Cortex of kidney (tissue), 1 donor: ENCODE measurements at places on chromosomes 6 and 20.

DNA sequence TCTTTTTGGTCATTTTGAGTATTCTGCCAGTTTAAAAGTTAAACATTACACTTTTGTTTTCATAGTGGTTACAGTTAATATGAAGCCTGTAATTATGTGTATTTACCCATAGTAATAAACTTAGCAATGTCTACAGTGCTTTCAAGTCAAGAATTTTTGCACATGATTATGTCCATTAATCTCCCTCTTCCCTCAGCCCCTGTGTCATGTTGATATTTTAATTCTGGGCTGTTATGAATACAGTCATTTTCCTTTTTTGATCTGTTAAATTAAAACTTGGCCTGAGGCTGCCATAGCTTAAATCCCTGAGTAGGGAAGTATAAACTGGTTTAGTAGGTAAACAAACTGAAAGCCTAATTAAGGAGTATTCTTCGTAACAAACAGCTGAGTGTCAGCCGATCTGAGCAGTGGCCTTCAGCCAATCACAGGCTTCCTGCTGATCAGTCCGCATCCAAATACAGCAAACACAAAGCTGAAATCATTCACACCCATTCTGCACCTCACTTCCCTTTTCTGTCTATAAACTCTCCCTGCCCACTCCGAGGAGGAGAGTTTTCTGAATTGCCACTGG is 9.5 kb upstream of the SFT2D1 start:
- no peak for DNase-seq

DNA sequence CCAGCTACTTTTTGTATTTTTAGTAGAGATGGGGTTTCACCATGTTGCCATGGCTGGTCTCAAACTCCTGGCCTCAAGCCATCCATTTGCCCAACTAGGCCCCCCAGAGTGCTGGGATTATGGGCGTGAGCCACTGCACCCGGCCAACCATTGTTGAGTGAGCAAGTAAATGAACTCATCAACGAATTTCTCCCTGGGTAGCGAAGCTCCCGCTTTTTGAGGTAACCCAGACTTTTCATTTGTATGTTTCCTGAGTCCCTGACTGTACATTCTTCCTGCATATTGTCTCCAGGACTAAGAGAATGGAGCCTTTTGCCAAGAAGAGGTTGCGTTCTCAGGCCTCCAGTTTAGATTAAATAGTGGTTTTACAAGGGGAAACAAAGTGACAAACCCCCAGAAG is 36.4 kb downstream of the RIPOR3 start:
- DNase-seq, result no peak

- DNase-seq, result no peak
Observed at GRCh38 chr6:15770347-15771143, 107.7 kb upstream of the DTNBP1 start.

GRCh38 chr6:15575357-15576033 is 87.3 kb downstream of the DTNBP1 start:
- no peak for DNase-seq

DNA sequence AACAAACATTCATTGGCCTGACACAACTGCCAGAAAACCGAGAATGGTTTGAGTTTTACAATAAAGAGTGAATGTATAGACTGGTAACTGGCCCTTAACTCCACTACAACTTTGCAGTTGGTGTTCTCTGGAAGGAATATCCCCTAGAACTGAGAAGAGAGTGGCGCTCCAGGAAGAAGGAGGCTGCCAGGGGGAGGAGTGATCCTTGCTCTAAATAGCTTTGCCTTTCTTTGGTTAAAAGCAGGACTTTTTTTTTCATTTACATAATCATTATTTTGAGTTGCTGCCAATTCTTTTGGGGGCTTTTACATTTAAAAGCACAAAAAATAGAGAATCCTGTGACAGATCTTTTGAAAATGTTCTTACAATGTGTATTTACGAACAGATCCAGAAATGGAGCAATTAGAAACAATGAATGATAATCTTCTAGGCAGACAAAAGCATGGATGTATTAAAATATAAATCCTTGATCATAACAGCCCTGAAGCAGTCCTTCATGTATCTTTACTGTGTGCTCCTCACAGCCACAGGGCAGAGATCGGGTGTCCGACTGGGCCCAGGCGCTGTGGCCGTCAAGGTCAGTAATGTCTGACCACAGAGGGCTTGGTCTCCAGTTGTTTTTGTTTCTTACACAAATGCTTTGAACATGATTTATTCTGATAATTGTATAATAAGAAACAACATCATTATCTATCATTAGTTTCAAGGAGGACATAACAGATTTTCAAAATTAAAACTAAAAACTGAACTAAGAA is 612.2 kb downstream of the HDGFL1 start:
- DNase-seq, result no peak

GRCh38 chr6:15947436-15947835 is 181.4 kb upstream of the MYLIP start:
- no peak for DNase-seq

- no peak for DNase-seq
Observed at GRCh38 chr20:32271620-32272019, 5.8 kb upstream of the KIF3B start.

DNA sequence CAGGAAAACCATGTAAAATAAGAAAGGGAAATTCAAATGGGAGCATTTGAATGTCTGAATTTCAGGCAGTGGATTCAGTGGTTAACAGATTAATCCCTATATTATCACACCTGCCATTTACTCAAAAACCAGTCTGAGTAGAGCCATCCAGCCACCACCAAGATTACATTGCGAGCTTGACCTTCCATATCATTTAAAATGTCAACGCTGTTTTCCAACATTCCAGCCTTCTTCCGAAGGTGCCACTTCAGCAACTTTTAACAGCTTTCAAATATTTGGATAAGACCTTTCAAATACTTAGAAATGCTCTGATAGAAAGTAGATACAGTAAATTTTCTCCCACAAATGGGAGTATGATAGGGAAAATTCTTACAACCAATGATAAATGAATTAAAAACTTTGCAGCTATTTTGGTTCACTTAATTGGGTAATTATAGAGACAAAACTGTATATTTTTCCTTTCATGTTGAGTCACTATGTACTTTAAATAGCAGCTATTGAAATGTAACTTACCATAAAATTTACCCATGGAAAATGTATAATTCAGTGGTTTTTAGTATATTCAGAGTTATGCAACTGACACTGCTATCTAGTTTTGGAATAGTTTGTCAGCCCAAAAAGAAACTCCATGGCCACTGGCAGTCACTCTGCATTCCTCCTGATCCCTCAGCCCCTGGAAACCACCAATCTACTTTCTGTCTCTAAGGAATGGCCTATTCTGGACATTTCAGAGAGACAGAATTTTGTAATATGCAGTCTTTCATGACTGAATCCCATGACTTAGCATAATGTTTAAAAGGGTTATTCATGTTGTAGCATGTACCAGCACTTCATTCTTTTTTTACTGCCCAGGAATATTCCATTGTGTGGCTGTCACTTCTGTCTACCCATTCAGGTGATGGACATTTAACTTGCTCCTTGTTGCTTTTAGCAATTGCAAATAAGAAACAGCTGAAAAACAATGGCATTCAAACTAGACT is 21.5 kb downstream of the EZR start:
- no peak for DNase-seq

- no peak for DNase-seq
Observed at GRCh38 chr6:95574811-95575210, 2.5 kb upstream of the MANEA start.

DNA sequence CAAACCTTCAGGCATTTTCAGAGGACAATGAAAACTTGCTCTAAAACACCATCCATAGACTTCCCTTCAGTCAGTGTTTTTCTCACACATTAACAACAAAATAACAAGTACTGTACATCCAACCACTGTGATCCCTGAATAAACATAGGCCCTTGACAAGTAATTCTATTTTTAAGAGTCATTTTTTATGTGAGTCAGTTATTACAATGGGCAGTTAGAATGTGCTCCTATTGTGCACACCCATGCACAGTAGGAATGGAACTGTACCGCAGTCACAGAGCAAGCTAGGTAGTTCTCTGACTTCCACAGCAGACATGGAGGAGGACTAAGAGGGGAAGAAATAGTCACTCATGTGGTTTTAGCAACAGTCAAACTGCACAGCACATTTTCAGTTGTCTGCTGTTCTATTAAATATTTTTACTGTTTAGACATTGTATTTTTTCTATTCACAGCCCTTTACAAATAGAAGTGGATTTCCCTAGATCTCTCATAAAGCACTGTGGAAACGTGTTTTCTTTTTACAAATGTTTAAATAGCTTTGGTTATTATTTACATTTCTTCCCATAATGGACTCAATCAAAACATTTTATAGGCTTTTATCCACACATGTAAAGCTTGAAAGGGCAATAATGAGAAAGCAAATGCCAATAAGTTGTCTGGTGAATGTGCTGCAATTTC is 100.4 kb downstream of the JAG1 start:
- no peak for DNase-seq

DNA sequence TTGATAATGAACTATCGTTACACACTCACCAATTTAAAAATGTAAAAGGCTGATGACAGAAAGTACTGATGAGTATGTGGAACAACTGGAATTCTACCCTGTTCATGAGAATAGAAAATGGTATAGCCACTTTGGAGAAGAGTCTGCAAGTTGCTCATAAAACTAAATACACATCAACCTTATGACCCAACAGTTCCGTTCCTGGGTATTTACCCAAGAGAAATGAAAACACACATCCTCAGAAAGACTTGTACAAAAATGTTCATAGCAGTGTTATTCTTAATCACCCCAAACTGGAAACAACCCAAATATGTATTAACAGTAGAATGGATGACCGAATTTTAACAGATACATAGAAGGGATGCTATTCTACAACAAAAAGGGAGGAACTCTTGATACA is 145.7 kb upstream of the LRFN2 start:
- no peak for DNase-seq

DNA sequence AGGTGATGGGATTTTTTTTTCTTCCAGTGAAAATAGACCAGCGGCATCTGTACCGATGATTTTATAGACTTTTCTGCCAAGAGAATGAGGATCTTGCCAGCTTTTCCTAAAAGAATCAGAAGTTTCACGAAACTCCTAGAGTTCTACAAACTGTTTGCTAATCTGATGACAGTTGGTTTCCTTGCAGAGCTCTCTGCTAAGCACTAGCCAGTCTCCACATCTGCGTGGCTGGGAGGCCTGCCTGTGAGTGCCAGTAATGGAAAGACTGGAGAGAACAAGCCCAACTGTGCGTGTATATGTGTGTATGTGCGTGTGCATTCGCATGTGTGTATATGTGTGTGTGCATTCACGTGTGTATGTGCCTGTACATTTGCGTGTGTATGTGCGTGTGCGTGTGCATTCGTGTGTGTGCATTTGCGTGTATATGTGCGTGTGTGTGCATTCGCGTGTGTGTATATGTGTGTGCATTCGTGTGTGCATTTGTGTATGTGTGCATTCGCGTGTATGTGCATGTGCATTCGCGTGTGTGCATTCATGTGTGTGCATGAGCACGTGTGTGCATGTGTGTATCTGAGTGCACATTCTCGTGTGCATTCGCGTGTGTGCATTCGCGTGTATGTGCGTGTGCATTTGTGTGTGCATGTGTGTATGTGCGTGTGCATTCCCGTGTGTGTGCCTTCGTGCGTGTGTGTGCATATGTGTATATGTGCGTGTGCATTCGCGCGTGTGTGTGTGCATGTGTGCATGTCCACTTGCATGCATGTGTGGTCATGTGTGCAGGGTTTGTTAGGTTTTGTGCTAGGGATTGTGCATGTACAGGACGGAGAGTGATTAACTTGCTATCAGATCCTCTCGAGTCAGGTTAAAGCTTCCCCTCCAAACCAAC is 379.4 kb downstream of the TAF4 start:
- DNase-seq, result no peak

GRCh38 chr6:164252948-164253347 is 838.4 kb downstream of the QKI start:
- no peak for DNase-seq

- DNase-seq, result no peak
Observed at GRCh38 chr6:38234141-38234540, 405.6 kb downstream of the BTBD9 start.

DNA sequence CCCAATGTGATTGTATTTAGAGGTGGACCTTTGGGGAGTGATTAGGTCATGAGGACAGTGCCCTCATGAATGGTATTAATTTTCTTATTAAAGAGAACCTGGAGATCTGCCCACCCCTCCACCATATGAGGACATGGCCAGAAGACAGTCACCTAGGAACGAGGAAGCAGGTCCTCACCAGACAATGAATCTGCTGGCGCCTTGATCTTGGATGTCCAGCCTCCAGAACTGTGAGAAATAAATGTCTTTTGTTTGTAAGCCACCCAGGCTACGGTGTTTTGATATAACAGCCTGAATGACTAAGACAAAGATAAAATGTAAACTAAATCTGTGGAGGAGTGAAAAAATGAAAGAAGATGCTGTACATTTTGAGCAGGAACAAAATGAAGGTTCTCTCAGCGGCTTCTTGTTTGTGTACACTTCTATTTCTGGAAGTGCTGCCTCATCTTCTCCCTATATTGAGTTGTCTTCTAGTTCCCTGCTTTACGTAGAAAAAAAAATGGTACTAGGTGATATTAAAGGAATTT is 1.5 kb upstream of the IPCEF1 start:
- no peak for DNase-seq

GRCh38 chr20:50153153-50153499 is 397 bp downstream of the PEDS1 start:
- no peak for DNase-seq

DNA sequence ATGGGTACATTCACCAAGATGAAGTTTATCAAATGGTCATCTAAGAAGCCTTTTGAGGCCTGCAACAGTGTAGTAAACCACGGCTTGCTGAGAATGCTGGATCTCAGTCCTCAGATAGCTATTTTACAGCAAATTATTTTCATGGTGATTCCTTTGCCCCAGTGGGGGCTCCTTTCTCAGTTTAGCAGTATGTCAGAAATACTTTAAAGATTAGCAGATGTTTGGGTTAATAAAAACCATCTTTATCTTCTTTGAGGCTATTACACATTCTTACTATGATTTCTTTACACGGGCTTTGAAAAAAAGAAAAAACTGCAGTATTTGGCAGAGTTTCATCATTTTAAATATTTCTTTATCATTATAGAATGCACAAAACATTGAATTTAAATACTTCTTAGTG is 10.7 kb downstream of the MYLIP start:
- no peak for DNase-seq

- DNase-seq, result no peak
Observed at GRCh38 chr6:144285548-144285797, 338 bp downstream of the UTRN start.

GRCh38 chr6:26335631-26336323 is 29.2 kb upstream of the BTN3A2 start:
- no peak for DNase-seq
